ENCODE measurements at places on chromosomes 1 and 21.

- no peak for DNase-seq
Measured at GRCh38 chr1:68623700-68624099, 126.8 kb upstream of the DEPDC1 start.

GRCh38 chr21:39175154-39175553 is 8.1 kb downstream of the PSMG1 start:
- no peak for DNase-seq

DNA sequence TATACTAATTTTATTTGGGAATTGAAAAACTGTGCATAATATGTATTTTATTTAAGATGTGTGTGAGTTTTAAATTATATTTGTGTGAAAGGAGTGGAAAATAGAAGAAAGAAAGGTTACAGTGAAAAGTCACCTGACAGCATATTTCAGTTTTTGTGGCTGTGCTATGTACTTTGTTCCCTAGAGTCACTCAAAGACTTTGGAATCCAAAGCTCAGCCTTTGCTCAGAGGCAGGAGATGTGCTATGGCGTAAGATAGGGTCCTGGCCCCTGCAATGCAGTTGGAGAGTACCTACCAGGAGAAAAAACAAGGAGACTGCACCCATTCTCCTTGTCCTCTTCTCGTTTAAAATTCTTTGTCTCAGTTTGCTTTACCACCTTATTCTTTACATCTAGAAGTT is 2.9 kb downstream of the CCDC30 start:
- no peak for DNase-seq

- no peak for DNase-seq
Measured at GRCh38 chr1:114080511-114081436, 72.9 kb downstream of the SYT6 start.

- no peak for DNase-seq
Measured at GRCh38 chr1:5110508-5110907, 456.1 kb downstream of the AJAP1 start.

DNA sequence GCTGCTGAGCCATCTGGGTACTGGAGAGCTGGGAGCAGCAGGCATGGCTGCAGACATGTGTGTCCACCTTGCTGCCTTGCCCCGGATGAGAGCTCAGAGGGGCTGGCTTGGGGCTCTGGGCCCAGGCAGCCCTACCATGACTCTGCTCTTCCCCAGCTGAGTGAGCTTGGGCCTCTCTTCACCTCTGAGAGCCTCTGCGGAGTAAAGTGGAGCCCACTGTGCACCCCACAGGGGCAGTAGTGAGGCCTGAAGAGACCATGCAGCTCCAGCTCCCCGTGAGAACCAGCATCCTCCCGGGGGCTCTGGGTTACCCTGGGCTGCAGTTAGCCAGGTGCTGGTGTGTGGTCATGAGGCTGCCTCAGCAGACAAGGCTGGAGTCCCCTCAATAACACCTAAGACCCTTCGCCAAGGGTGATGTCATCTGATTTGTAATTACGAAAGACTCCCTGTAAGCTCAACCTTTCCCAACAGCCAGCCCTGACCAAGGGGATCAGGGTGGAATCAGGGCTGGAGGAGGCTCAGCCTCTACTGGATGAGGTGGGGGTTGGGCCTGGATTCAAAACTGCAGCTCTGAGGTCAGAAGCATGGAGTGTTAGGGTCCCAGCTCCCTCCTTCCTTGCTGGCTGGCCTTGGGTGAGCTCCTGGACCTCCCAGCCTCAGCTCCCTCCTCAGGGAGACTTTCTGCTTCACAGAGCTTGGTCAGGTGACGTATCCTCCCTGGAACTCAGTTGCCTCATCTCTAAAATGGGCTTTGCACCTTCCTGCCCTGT is 308.0 kb downstream of the MATN1 start:
- DNase-seq, result no peak

DNA sequence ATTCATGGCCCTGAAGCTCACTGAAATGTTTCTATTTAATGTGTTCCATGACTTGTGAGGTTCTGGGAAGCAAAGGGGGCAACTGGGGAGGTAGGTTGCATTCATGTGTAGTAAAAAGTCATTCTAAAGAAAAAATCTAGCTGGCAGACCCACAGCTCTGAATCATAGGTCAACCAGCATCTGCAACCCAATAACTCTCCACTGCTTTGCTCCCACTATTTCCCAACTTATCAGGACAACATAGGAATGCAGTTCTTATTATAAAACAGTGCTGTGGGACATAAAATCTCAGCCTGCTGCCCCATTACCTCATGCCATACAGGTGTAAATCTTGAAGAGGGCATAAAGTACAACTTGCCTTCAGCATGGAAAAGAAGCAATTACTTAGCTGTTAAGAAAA is 576.1 kb upstream of the PTBP2 start:
- no peak for DNase-seq

DNA sequence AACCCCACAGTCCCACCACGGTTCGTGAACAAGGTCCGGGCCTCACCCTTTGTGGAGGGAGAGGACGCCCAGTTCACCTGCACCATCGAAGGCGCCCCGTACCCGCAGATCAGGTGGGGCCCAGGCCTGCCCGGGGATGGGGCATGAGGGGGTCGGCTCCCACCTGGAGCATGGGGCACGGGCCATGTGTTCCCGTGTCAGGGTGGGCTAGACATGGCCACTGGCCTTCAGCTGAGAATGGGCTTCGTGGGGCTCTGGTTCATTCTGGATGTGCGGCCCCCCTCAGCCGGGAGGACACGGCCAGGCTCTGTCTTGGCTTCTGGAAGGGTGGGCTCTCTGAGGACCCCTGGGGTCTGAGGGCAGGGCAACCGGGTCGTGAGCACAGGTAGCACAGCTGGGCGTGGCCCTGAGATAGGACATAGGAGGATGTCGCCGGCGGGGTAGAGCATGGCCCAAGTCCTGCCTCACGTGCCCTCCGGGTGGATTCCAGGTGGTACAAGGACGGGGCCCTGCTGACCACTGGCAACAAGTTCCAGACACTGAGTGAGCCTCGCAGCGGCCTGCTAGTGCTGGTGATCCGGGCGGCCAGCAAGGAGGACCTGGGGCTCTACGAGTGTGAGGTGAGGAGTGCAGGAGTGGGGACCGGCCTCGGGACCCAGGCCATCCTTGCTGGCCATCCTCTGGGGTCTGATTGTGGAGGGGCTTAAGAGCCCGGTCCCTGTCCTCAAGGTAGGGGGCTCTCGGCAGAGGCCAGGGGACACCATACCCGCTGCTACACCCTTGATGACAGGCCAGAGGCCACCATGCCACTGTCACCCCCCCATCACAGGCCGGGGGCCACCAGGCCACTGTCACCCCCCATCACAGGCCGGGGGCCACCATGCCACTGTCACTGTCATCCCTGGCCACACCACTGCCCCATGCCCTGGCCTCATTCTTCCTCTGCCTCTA is 55.5 kb downstream of the TRIM11 start:
- DNase-seq, result no peak

DNA sequence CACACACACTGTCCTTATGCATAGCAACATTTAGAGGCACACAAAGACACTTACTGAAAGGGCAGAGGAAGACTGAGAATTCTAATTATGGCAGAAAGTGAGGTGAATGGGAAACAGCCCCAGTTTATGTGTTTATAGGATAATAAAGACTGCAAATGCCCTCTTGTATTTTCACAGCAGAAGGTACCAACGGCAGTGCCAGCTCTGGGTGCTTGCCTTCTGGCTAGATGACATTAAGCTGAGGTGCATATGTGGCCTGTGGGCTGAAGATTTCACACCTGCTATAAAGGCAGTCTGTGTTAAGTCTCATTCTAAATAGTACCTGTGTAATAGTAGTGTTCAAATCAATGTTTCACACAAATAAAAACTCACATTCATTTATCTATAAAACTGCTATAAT is 347.2 kb upstream of the ZRANB2 start:
- DNase-seq, result no peak

GRCh38 chr1:93995837-93996536 is 86.8 kb upstream of the GCLM start:
- no peak for DNase-seq

All from HFFc6 (cell line).